ENCODE measurements at places on chromosomes 12 and 14. TPM values are rescaled to one million over a fixed set of nuclear protein-coding genes. Genes with fewer than 3 reads are reported as not detected.

The GRIN2B gene
- not detected for total RNA-seq

The FBXW8 gene
- total RNA-seq, result 11.5 TPM

The PRB2 gene
- not detected for total RNA-seq

The SMCO3 gene
- total RNA-seq, result not detected

The GNB3 gene
- total RNA-seq, result 0.12 TPM

The SRRM4 gene
- total RNA-seq, result not detected

DNA sequence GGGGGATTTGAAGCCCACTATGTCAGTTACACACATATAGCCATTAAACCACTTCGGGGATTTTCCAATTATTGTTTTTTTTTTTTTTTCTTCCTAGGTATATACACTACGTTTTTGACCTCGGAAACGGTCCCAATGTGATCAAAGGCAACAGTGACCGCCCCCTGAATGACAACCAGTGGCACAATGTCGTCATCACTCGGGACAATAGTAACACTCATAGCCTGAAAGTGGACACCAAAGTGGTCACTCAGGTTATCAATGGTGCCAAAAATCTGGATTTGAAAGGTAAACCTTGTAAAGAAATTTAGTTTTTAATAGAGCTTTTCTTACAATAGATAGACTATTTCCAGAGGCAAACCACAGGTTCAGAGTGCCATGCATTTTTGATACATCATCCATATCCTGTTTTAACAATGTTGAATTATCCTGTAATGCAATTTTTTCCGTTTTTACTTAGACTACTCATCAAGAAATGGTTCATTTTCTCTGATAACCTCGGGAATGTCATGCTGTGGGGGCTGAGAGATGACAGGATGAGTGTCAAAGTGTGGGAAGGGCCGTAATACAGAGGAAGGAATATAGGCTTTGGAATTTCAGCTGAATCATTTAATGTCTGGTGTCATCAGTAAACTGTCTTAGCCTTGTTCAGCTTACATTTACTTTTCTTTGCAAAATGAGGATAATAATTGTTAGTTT is 797.1 kb downstream of the NRXN3 start:
- no peak for DNase-seq

- no peak for DNase-seq
Measured at GRCh38 chr12:133129368-133130037, 571 bp downstream of the ZNF891 start.

DNA sequence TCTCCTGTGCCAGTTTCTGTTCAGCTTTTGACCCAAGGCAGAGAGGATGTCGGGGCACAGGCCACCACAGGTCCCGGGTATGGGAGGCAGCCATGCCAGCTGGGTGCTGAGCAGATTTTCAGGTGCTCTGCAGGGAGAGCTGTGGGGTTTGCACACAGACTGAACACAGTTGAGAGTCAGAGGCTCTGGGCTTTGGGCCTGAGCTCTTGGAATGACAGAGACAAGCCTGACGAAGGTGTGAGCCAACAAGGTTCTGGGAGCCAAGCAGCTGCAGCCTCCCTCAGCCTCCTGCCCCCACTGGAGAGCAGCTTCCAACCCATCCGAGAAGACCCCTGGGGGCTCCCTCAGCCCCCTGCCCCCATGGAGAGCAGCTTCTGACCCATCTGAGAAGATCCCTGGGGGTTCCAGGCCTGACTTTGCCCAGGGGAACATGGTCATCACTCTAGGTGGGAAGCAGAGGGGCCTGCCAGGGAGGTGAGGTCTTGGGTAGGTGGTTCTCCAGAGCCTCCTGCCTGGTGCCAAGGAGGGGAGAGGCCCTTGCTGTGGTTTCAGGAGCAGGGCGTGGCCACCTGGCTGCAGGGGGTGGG is 13.8 kb downstream of the FBRSL1 start:
- no peak for DNase-seq

GRCh38 chr14:29905543-29905942 is 22.1 kb downstream of the PRKD1 start:
- no peak for DNase-seq

DNA sequence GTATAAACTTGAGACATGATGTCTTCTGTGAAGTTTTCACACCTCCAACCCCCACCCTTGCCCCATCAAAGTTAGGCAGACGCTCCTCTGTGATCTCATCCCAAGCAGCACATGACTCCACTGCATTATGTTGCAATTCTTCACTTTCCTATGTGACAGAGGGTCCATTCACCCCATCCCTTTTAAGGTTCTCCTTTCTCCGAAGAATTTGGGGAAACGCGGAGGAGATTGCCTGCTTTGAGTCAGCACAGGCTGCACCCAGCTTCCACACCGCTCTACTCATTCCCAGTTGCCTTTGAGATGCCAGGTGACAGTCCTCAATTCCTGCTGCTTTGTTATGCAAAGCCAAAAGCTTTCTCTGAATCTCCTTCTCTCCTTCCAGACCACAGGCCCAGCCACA is 61.8 kb downstream of the PHLDA1 start:
- DNase-seq, result no peak

DNA sequence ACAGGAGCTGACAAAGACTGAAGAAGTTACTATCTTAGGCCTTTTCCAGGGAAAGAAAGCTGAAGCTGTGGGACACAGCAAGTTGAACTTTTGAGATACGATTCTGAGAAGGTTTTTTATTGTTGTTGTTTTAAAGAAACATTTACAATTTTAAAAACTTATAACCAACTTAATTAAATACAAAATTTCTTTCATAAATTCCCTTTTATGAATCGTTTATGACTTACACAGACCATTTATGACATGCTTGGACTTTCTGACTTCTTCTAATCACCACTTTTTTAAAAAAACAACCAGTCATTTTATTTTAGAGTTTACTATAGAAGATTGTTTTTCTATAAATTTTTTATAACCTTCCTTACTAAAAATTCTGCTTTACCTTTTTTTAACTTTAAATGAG is 68.7 kb downstream of the DHRS2 start:
- DNase-seq, result no peak

DNA sequence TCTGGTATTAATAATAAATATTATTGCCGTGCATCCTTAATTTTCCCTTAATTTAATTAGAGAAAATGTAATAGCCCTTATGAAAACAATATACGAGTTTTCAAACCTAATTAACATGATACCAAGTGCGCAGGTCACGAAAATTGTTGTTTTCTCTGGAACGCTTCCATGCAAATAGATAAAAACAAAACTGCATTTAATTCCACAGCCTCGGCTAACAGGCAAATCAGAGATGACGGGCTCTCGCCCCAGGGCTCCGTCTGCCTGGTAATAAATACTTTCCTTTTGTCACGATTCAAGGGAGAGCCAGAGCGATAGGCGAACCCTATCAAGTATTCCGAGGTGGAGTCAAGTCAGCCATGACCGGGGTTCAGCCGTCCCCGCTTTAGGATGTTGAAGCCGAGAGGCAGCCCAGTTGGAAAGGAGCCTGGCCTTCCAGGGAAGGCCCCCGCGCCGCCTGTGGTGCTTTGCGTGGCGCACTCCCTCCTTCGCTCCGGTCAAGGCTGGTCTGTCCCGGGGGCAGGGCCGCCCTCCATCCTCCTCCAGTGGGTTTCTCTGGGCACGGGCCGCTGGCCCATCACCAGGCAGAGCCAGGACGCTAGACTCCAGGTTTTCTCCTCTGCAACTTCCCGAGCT is 137.8 kb upstream of the GSC start:
- DNase-seq, result no peak

DNA sequence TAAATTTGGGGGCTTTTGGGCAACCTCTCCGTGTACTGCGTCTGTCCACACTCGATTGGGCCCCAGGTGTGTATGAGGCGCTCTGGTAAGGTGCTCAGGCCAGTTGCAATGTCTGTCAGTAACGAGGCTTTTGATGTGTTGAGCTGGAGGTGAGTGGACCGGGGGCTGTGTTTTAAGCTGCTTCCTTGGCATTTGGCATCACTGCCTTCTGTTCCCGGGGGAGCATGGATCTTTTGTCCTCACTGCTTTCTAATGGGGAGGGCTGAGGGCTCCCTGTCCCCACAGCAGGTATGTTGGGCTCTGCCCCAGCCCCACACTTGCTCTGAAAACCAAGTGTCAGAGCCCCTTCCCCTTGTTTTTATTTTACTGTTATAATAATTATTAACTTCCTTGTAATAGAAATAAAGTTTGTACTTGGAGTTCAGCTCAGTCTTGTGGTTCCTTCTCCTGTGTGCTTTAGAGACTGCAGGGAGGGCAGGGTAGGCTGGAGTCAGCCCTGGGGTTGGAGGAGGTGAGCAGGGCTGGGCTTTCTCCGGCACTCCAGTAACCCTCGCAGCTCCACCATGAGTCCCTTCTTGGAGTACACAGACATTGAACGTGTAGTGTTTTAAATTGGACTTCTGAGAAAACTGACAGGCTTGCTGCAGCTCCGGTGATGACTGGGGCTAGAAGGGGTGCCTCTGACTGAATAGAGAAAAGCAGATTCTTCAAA is 28.0 kb downstream of the TRAFD1 start:
- DNase-seq, result no peak

GRCh38 chr12:54420766-54421144 is 1.7 kb upstream of the ITGA5 start:
- DNase-seq, result no peak

DNA sequence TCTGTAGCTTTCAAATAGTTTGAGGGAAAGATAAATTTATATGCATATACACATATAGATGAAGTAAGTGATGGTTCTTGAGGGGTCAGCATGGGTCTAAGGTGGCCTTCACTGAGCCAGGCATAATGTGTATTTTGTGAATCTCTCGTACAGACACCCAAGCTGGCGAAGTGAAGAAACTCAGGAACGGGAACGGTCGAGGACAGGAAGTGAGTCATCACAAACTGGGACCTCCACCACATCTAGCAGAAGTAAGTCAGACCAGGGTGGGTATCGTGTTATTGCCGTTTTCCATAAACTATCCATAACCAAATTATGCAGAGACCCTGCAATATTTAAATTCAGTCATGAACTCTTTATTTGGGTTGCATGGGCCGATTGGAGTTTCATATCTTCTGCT is 15.4 kb upstream of the TNS2 start:
- no peak for DNase-seq

DNA sequence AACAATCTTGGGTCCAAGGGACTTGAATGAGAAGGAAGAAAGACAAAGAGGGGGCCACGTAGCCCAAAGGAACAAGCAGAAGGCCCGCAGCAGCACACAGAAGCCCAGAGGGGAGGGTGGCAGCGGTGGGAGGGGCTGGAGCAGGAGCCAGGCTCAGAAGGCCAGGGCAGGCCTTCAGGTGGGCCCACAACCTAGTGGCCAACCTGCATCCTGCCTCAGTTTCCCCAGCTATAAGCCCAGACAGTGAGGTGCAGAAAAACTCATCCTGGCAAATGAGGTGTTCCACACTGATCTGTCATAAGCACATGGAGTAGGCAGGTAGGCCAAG is 34.1 kb downstream of the LTBP2 start:
- DNase-seq, result no peak

- DNase-seq, result no peak
Measured at GRCh38 chr12:115297445-115297844, 613.5 kb upstream of the TBX3 start.

DNA sequence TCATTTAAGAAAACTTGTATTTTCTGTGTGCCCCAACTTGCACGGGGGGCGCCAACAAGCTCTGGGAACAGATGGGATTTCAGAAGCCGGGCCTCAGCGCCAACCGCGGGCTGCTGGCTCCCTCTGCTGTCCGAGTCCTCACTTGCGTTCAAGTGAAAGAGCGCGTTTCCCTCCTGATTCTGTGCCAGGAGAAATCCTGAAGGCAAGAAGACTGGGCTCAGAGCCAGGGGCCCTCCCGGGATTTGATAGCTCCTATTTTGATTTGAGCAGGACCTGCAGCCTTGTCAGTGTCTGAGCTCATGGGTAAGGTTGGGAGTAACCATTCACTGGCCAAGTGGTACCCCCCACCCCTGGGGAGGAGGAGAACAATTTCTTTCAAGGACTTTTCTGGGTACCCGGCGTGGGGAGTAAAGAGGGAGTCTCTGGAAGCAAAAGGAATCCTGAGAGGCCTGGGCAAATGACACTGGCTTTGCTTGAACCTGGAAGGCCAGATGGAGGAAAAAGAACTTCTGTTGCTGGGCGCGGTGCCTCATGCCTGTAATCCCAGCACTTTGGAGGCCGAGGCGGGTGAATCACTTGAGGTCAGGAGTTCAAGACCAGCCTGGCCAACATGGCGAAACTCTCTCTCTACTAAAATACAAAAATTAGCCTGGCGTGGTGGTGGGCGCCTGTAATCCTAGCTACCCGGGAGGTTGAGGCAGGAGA is 179.0 kb upstream of the RGS6 start:
- DNase-seq, result peak; percentile 78

DNA sequence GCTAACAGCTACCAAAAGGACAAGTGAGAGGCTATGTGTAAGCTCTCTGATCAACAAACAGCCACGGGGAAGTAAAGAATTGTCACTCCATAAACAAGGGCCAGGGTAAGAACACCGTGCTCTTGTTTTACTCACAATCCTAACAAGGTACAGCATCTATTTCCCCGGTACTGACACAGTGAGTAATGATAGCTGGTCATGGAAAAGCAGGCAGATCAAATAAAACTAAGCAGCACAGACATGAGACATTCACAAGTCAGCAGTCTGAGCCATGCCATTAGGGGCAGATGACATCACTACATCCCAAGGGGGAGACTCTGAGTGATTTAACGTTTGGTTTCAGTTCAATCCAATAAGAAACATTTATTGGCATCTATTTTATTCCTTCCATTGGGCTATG is 54.4 kb downstream of the ARL6IP4 start:
- no peak for DNase-seq

GRCh38 chr14:97824218-97824617 is 1027.0 kb downstream of the VRK1 start:
- DNase-seq, result no peak

DNA sequence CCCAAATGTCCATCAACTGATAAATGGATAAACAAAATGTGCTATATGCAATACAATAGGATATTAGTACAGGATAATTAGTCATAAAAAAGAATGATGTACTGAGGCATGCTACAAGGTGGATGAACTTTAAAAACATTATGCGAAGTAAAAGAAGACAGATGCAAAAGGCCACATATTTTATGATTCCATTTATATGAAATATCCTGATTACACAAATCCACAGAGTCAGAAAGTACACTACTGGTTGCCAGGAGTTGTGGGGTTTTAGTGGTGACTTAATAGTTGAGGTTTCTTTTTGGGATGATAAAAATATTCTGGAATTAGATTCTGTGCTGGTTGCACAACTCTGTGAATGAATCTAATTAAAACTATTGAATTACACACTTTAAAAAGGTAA is 12.6 kb downstream of the TRIM9 start:
- DNase-seq, result no peak

Measured in activated CD8-positive, alpha-beta memory T cell treated with anti-CD3 and anti-CD28 coated beads, Interleukin-2, amount 10 ng/mL, durations not matched to agents 7 days and 5 days (primary cell).